ENCODE measurements at places on chromosomes 3 and 15.

GRCh38 chr3:3705090-3705775 lies 94.0 kb upstream of the LRRN1 start:
- no peak for DNase-seq

- DNase-seq: no peak
Measured at GRCh38 chr15:66563126-66563525, 2.7 kb downstream of the LCTL start.

DNA sequence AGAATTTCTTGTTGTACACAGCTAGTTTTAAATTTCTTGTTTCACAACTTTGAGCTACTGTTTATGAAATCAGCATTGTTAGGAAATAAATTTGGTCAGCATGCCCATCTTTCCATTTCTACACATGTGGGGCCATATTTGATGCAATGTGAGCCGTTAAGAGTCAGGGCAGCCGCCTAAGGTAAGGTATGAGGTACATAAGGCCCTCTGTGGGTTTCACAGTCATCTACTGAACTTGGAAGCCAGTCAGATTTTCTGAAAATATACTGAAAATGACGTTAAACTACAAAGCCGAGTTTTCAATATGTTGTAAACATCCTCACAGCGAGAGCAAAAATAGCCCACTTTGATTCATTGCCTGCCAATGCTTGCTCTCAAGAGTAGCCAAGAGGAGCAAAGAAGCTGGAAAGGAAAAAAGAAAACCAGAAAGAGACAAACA lies 94.7 kb upstream of the PDZRN3 start:
- no peak for DNase-seq

- DNase-seq: no peak
Measured at GRCh38 chr3:42072831-42073301, 18.3 kb upstream of the TRAK1 start.

- DNase-seq: no peak
Measured at GRCh38 chr15:63947228-63947627, 99.1 kb downstream of the DAPK2 start.

DNA sequence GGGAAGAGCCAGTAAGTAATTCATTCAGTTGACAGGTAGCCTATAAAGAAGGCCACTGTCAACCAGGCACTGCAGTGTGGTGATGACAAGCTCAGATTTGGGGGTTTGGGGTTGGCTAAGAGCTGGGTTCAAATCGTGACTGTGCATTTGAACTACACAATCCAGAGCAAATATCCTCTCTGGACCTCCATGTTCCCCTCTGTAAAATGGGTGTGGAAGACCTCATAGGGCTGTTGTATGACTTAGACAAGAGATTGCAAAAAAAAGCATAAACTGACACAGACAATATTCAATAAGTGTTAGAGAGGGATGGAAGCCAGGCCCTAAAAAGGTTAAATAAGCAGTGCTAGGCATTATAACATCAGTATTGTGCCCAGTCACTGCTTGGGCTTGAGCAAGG lies 59.7 kb upstream of the CTDSPL start:
- no peak for DNase-seq

- DNase-seq: no peak
Measured at GRCh38 chr15:66923438-66923881, 141.9 kb upstream of the SMAD3 start.

GRCh38 chr3:58508437-58508836 lies 16.5 kb downstream of the KCTD6 start:
- no peak for DNase-seq

GRCh38 chr15:97037080-97037479 lies 706.6 kb downstream of the NR2F2 start:
- no peak for DNase-seq

- no peak for DNase-seq
Measured at GRCh38 chr15:46260937-46261336, 626.1 kb downstream of the SQOR start.

- DNase-seq: no peak
Measured at GRCh38 chr3:53780806-53781205, 65.4 kb downstream of the CHDH start.

DNA sequence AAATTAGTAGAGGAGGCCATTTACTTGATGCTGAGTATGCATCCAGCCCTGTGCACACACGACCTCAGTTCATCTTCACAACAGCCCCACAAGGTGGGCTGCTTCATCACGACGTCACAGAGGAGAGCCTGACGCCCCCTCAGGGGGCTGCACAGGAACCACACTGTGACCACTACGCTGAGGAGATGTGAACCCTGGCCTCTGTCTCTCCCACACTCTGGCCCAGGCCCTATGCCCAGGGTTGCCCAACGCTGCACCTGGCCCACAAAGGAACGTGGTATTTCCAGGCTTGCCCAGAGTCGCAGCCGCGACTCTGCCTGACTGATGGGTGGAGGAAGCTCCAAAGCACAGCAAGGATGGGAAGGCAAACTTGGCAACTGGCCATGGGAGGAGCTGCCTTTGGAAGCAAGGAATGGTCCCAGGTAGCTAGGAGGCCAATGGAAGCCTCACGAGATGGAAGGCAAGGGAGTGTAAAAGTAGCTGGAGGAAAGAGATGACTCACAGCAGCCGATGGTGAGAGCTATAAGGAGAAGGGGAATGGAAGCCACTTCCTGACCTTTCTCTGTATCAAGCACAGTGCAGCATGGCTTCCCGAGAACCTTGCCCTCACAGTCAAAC lies 226.0 kb downstream of the KLF13 start:
- DNase-seq: no peak

DNA sequence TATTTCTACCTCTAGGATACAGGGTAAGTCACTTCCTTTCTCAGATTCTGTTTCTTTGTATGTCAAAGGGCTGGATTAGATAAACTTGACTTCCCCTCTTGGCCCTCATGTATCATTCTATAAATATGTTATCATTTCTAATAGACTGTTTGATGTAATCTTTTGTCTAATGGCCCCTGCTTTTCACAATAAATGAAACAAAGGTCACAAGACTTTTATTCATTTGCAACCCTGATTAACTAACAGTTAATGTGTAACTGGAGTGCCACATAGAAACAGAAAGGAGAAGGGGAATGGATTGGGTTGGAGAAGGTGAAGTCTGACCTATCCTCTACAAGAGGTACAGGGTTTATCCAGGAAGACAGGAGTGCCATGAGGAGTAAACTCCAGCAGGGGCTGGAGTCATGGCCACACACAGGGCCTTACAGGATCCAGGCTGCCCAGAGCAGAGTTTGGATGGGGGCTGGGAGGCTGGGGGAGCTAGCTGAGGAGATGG lies 8.0 kb upstream of the B3GNT5 start:
- DNase-seq: peak; percentile 22

DNA sequence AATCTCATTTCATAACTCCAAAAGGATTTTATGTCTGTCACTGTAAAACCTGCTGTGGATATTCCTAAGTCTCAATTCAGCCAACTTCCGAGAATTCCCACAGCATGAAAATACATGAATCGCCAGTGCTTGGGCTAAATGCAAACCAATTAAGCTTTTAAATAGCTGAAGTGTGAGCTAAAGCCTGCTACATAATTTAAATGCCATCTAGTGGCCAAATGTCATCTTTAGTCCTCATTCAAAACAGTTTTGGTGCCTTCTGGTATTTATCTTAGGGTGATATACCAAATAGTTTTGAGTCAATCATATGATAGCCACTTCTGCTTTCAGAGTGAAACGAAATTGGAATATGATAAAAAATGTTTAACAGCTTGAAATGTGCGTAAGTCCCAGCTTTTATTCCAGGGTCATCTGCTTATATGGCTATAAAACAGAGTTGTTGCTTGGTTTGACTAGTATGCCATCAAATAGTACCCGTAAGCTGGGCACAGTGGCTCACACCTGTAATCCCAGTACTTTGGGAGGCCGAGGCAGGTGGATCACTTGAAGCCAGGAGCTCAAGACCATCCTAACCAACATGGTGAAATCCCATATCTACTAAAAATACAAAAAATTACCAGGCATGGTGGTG lies 41.8 kb upstream of the CCNL1 start:
- DNase-seq: peak; percentile 36

GRCh38 chr3:195744437-195744836 lies 23.7 kb downstream of the MUC20 start:
- no peak for DNase-seq

GRCh38 chr3:177367788-177368187 lies 170.5 kb upstream of the TBL1XR1 start:
- DNase-seq: no peak

GRCh38 chr15:52104532-52105004 lies 8.0 kb downstream of the BCL2L10 start:
- DNase-seq: no peak

DNA sequence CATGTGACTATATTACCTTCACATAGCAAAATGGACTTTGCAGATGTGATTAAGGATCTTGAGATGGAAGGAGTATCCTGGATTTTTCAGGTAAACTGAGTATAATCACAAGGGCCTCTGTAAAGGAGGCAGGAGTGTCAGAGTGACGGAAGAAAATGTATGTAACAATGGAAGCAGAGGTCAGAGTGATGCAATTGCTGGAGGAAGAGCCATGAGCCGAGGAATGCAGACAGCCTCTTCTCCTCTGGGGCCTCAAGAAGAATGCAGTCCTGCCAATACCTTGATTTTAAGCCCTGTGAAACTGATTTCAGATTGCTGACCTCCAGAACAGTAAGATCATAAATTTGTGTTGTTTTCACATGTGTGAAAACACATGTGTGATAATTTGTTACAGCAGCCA lies 15.1 kb downstream of the HEMK1 start:
- DNase-seq: no peak

DNA sequence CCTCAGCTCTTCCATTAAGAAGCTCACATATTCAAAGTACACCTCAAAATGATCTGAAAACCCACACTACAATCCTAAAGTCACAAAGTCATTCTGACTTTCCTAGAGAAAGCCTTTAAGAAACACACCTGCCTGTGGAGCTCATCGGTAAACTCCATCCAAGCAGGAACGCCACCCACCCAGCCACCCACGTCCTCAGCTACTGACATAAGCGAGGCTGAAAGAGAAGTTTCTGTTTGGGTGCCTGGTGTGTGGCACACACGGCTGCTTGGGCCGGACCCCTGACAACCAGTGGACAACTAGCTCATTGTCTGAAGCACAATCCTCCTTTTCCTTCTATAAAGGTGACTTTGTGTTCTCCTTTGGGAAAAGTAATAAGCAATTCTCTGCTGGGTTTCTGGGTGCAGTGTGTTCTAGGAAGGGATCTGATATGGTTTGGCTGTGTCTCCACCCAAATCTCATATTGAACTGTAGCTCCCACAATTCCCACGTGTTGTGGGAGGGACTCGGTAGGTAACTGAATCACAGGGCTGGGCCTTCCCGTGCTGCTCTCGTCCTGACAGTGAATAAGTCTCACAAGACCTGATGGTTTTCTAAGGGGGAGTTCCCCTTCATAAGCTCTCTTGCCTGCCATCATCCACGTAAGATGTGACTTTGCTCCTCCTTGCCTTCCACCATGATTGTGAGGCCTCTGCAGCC lies 26.1 kb downstream of the FAM174B start:
- DNase-seq: no peak

GRCh38 chr3:45026957-45027356 lies 854 bp downstream of the CLEC3B start:
- DNase-seq: no peak

GRCh38 chr15:62119874-62120273 lies 45.2 kb downstream of the C2CD4B start:
- no peak for DNase-seq

GRCh38 chr3:123642182-123642956 lies 57.5 kb upstream of the HACD2 start:
- DNase-seq: peak; percentile 86

- DNase-seq: no peak
Measured at GRCh38 chr3:97958396-97958795, 13.8 kb downstream of the RIOX2 start.

GRCh38 chr3:112395181-112395895 lies 62.4 kb downstream of the CD200 start:
- no peak for DNase-seq

All from suppressor macrophage (primary cell).